Uterine smooth muscle cell (primary cell): ENCODE measurements at places on chromosomes 3 and 15. TPM values are rescaled to one million over a fixed set of nuclear protein-coding genes. Genes with fewer than 3 reads are reported as not detected.

VWA5B2 gene
- not detected in 2 replicates for total RNA-seq

APBA2 gene
- 2.9 and 10.7 TPM in 2 replicates for total RNA-seq

SH2D7 gene
- total RNA-seq: not detected in 2 replicates

ZNF770 gene
- total RNA-seq: 35.7 and 53.1 TPM in 2 replicates

HCLS1 gene
- total RNA-seq: 2.1 and 2.5 TPM in 2 replicates

CLDN16 gene
- total RNA-seq: 0.12 TPM in 1 of 2 replicates, not detected in the other

THOC7 gene
- total RNA-seq: 39.1 and 43.5 TPM in 2 replicates

STRA6 gene
- 3.9 and 4.5 TPM in 2 replicates for total RNA-seq

CCR3 gene
- total RNA-seq: not detected in 2 replicates

TRIM59 gene
- total RNA-seq: 30.2 and 40.2 TPM in 2 replicates

SORD gene
- total RNA-seq: 12.2 and 12.4 TPM in 2 replicates

CASR gene
- total RNA-seq: not detected in 2 replicates

RPN1 gene
- 511 and 624 TPM in 2 replicates for total RNA-seq

AQP9 gene
- not detected in 2 replicates for total RNA-seq

SAMD7 gene
- not detected in 2 replicates for total RNA-seq

EHHADH gene
- 5.4 and 5.6 TPM in 2 replicates for total RNA-seq

ARNT2 gene
- 1.4 and 3.7 TPM in 2 replicates for total RNA-seq
